ENCODE measurements at places on chromosomes 5 and 9. TPM values are rescaled to one million over a fixed set of nuclear protein-coding genes. Genes with fewer than 3 reads are reported as not detected.

The PLAC8L1 gene
- total RNA-seq = 1.1 TPM

The PDE8B gene
- 10.1 TPM for total RNA-seq

The CCDC192 gene
- total RNA-seq = 1.2 TPM

The SPEF2 gene
- total RNA-seq = 12.9 TPM

The CEP120 gene
- total RNA-seq = 29.4 TPM

The GFI1B gene
- total RNA-seq = not detected
